ENCODE measurements at places on chromosomes 11 and 22. TPM values are rescaled to one million over a fixed set of nuclear protein-coding genes. Genes with fewer than 3 reads are reported as not detected.

The TSGA10IP gene
- total RNA-seq: not detected

The C11orf91 gene
- 0.58 TPM for total RNA-seq

The CARNS1 gene
- 0.14 TPM for total RNA-seq

The IL17RA gene
- total RNA-seq: 5.7 TPM

The CRYBA4 gene
- not detected for total RNA-seq
